Stimulated activated CD8-positive, alpha-beta memory T cell treated with anti-CD3 and anti-CD28 coated beads, Interleukin-15, amount 100 ng/mL, for 24 hours (primary cell): ENCODE measurements at places on chromosomes 4 and X.

DNA sequence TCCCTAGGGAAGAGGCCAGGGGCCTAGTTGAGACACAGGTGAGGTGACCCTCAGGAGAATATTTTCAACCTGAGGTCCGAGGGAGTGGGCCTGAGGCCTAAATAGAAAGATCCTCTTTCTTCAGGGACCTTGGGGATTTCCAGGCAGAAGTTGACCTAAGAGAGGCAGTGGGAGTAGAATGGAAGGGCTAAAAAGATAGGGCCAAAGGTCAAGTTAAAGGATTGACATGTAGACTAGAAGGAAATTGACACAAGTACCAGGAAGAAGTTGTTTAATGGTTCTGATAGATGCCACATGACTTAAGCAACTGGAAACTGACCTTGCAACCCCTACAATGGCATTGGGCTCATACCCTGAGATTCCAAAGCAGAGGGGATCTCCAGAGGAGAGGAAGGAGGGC is 76.9 kb downstream of the SHROOM3 start:
- DNase-seq, result no peak

GRCh38 chr4:65789805-65790204 is 119.5 kb upstream of the EPHA5 start:
- no peak for DNase-seq

GRCh38 chr4:62622089-62622488 is 1422.0 kb downstream of the ADGRL3 start:
- DNase-seq, result no peak

DNA sequence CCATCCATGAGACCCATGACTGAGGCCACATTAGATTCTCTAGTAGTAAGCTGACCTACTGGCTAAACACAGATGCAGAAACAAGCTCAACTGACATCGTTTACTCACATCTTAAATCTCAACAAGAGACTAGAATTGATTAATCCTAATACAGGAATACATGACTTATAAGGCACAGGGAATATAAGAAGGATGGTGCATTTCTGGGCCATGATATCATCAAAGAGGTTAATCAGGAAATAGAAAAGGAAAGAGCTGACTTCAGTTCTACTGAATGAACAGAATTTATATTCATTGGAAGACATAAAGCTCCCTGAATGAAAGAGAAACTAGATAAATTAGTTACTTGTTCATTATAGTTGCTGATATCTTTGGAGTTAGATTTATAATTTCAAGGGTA is 1406.5 kb downstream of the STIM2 start:
- DNase-seq, result no peak

GRCh38 chrX:54280466-54280865 is 77.4 kb downstream of the WNK3 start:
- no peak for DNase-seq

- DNase-seq, result no peak
These were observed 44.8 kb downstream of the HMGB2 start for GRCh38 chr4:173289353-173289727.

DNA sequence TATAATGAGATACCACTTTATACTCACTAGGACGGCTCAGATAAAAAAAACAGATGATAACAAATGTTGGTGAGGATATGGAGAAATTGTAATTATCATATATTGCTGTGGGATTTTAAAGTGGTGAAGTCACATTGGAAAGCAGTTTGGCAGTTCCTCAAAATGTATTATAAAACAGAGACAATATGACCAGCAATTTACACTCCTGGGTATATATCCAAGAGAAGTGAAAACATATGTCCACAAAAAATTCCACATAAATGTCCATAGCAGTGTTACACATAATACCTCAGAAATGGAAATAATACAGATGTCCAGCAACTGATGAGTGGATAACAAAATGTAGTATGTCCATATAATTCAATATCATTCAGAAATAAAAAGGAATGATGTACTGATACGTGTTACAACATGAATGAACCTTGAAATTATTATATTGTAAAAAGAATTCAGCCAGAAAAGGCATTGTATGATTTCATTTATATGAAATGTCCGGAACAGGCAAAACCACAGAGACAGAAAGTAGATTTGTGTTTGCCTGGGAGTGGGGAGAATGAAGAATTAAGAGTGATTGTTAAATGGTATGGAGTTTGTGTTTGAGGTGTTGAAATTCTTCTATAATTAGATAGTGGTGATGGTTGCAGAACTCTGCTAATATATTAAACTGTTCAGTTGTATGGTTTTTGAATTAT is 220.9 kb downstream of the SLC7A11 start:
- no peak for DNase-seq

- DNase-seq, result no peak
These were observed 18.4 kb downstream of the CT47B1 start for GRCh38 chrX:120857240-120857639.

DNA sequence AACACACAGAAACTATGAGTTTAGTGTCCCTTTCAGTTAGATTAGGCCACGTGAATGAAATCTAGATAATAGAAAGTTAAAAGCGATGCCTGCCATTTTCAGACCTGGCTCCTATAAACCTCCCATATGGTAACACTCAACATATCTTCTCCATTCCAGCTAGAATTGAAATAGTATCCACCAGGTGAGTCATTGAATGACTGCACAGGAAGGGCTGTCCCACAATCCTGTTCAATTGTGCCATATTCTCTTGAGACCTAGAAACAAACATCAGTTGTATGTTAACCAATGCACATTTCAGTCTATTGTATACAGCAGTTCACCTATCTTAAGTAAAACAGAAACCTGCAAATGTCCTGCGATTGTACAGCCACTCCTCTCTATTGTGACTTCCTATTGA is 659.3 kb upstream of the SLIT2 start:
- DNase-seq, result no peak
